Activated naive CD4-positive, alpha-beta T cell treated with anti-CD3 and anti-CD28 coated beads, Interleukin-2, amount 10 ng/mL, durations not matched to agents 7 days and 5 days (primary cell): ENCODE measurements at places on chromosomes 16 and 17.

GRCh38 chr16:89071686-89072547 is 21.7 kb upstream of the ACSF3 start:
- DNase-seq, result no peak

- no peak for DNase-seq
Observed at GRCh38 chr17:53629188-53629587, 193.5 kb upstream of the KIF2B start.

DNA sequence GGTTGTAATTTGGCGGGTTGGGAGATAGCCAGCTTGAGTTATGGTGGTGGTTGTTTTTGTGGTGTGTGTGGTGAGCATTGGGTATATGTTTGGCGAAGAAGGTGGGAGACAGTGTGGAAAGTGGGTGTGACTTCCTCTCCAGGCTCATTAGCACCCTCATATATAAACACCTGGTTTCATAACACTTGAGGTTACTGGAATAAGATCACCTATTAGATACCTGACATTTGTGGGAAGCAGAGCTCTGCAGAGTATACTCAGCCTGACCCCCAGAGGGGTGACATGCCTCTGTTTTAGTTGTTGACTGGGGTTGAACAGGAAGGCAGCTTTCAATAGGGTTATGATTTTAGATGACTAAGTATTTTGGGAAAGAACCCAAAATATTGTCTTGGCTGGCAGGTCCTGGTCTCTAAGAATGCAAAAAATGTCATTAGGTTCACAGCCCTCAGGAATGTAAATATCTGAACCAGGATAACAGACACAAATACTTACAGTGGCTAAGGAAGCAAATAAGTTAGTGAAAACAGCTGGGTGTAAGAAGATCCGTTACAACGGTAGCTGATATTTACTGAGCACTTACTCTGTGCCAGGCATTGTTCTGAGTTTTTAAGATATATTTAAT is 18.3 kb upstream of the EFCAB13 start:
- DNase-seq, result no peak

DNA sequence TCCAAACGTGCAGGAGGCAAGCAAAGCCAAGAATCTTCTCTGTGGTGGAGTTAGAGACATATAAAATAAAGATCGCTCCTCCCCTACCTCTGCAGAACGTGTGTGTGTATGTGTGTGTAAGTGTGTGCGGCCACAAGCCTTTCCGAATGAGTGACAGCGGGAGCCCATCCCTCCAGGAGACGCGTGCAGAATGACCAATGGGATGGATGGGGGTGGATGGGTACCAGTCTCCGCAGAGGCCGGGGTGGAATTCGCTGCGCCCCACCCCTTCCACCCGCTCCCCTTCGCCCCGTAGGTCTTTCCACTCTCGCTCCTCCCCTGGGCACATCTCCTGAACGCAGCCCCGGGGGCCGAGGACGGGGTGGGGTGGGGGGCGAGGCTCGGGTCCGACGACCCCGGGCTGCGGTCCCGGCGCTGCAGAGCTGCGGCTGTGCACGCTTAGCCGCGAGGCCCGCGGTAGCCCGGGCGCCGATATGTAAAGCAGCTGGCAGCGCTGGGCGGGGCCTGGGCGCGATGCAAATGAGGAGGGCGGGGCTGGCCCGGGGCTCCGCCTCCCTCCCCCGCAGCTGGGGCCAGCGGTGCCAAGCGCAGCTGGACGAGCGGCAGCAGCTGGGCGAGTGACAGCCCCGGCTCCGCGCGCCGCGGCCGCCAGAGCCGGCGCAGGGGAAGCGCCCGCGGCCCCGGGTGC is at the start of gene PRKCB:
PRKCB (plus strand) TSS at position 594 of the 688 bp plus-strand sequence.
- peak; percentile 93 for DNase-seq

GRCh38 chr17:41363881-41364280 is 5.7 kb downstream of the KRT33B start:
- DNase-seq, result no peak

- no peak for DNase-seq
Observed at GRCh38 chr17:34066528-34066927, 188.6 kb upstream of the CCL2 start.

- no peak for DNase-seq
Observed at GRCh38 chr16:80536238-80536637, 4.6 kb upstream of the DYNLRB2 start.

DNA sequence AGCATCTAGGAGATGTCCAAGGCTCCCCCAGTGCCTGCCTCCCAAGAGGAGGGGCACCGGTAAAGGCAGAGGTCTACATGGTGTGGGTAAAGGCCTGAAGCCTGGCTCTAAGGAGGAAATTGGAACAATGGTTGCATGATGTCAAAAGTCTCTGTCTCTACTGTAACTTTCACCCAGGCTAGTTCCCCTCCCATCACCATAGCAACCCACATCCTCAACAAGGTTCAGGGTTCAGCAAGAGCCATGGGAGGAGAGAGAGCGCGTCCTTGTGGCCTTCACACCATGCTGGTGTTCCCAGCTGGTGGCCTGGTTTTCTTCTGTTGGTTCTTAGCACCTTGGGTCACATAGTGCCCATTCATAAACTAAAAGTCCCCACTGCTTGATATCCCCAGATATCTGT is 196.7 kb upstream of the CDH5 start:
- no peak for DNase-seq

- no peak for DNase-seq
Observed at GRCh38 chr17:77315010-77315409, 174.2 kb downstream of the SEC14L1 start.

DNA sequence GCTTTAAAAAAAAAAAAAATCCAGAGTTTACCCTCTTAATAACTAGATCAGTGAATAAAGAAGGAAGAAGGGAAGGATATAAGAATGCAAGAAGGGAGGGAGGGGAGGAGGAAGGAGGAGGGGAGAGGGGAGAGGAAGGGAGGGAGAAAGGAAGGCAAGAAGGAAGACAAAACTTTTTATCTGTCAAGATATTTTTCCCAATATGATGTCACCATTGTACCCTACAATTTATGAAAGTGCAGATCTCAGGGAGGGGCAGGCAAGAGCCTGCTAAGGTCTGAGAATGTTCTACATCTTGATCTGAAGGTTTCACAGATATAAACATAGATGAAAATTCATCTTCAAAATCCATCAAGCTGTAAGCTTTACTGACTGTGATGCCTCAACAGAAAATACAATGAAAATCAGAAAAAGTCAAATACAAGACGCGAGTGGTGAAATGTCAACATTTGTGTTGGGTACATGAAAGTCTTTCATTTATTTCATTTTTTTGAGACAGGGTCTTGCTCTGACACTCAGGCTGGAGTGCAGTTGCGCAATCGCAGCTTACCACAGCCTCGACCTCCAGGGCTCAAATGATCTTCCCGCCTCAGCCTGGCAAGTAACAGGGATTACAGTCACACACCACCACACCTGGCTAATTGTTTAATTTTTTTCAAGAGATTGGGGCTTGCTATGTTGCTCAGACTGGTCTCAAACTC is 57.1 kb upstream of the EMP2 start:
- no peak for DNase-seq

- DNase-seq, result peak; percentile 60
Observed at GRCh38 chr16:80824623-80825364, 20.4 kb upstream of the CDYL2 start.

DNA sequence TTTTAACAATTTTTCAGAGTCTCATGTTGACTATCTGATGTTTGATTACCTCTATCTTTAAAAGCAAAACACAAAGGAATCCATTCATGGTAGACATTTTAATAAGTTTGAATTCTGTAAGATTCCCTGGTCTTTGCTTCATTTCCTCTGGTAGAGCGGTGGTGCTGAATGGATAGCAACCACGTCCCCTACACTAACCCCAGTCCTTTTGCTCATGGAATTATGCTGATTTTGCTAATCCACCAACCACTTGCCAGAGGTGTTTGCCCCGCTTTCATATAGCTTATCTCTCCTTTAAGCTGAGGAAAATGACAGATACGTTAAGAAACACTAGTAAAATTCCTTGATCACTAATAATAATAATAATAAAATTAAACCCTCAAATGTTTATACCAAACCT is 9.5 kb downstream of the KCNJ16 start:
- no peak for DNase-seq

DNA sequence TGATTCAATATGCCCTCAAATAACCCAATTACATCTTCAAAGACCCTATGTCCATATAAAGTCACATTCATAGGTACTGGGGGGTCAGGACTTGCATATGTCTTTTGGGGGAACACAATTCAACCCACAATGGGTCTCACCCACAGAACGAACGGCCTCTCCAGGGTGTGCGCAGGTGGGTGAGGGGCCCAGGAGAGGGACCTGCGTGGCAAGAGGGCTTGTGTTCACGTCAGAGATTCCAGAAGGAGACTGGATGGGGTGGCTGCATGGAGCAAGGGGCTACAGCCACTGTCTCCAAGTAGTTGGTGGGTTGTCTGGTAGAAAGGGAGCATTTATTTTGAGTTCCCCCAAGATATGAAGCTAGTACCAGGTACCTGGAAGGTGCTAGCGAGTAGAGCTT is 212.2 kb downstream of the SEC14L1 start:
- DNase-seq, result no peak

- no peak for DNase-seq
Observed at GRCh38 chr17:47620503-47621245, 29.0 kb upstream of the KPNB1 start.

GRCh38 chr17:72631568-72631948 is 460.9 kb downstream of the SLC39A11 start:
- DNase-seq, result no peak

DNA sequence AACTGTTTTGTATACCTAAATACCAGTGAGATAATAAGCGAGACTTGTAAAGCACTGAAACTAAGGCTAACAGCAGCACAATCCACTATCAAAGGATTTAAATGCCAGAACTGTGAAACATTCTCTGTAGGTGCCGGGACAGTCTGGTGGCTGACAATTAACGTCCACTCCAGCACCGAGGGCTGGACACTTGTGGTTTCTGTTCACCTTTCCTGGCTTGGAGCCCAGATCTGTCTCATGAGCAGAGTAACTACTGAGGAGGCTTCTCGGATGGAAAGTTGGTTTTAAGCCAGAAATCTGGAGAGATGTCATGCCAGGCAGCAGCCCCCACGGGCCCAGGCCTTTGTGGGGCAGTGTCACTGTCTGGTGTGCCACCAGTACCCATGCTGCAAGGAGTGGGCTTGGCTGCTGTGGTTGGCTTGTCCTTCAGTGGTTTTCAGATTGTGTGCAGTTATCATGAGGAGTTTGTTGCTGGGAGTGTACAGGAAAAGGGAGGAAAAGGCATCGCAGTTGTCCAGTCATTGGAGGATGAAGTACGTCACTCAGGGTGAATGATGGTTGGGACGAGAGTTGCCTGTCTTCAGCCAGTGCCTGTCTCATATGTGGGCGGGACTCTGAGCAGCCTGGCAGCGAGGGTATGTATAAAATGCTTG is 35.5 kb downstream of the UBN1 start:
- no peak for DNase-seq

DNA sequence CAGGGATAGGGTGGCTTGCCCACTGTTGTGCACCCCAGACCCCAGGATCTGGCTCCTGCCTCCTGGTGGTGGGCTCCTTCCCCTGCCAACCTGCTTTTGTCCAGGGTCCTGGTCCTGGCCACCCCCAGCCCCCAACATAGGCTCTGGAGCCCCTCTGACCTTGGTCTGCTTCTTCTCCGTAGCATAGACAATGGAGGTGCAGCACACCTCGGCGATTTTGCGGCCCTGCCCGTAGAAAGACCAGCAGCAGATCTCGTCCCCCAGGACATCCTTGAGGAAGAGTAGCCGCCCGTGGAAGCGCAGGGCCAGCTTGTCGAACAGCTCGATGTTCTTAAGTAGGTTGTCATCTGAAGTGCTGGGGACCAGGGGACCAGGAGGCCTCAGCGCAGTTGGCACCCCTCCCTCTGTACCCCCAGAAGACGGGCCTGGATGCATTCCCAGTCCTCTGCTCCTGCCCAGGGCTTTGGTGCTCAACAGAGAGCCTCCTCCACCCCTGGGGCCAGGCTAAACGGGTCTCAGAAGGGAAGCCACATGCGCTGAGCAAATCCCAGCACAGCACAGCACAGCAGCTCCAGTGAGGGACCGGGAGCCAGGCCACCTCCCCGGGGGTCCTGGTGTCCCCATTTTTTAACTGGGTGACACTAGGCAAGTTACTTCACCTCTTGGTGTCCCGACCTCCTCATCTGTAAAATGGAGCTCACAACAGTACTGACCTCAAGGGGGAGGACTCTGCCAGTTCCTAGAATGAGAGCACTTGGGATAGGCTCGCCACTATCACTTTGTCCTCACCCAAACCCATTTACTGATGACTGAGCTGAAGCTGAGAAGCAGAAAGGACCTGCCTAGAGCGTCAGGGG is 10.8 kb downstream of the ASPHD1 start:
- DNase-seq, result no peak

- DNase-seq, result no peak
Observed at GRCh38 chr16:73378471-73378870, 330.5 kb upstream of the ZFHX3 start.

- DNase-seq, result no peak
Observed at GRCh38 chr16:51723036-51723724, 572.1 kb upstream of the SALL1 start.

- DNase-seq, result peak; percentile 52
Observed at GRCh38 chr17:8935191-8935590, 30.3 kb downstream of the PIK3R5 start.

GRCh38 chr16:13866073-13866472 is 53.9 kb upstream of the ERCC4 start:
- DNase-seq, result peak; percentile 53

- DNase-seq, result no peak
Observed at GRCh38 chr17:9843152-9844010, 17.7 kb downstream of the GLP2R start.

- DNase-seq, result no peak
Observed at GRCh38 chr16:87486713-87487247, 6.0 kb downstream of the ZCCHC14 start.
